Stimulated activated CD4-positive, alpha-beta T cell treated with anti-CD3 and anti-CD28 coated beads, TNF-alpha, amount 100 ng/mL, for 4 hours (primary cell): ENCODE measurements at places on chromosomes 1 and 21.
A peak's percentile ranks its signal among the peaks of the same experiment; 100 is the strongest.

DNA sequence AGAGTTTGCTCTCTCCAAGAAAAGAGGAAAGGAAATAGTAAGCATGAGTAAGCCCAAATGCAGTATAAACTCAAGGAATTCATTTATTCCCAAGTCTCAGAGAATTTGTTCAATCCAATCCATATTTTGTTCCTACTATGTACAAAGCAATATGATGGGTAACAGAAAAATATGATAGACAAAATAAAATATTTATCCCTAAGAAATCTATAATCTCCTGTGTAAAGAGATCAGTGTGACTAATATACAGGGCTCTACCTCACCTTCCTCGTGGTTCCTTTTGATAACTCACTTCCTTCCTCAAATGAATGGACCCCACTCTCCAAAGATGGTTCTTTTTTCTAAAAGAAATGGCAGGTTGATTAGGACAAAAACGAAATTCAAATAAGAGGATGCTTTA is 7.6 kb downstream of the CLSPN start:
- DNase-seq: no peak

DNA sequence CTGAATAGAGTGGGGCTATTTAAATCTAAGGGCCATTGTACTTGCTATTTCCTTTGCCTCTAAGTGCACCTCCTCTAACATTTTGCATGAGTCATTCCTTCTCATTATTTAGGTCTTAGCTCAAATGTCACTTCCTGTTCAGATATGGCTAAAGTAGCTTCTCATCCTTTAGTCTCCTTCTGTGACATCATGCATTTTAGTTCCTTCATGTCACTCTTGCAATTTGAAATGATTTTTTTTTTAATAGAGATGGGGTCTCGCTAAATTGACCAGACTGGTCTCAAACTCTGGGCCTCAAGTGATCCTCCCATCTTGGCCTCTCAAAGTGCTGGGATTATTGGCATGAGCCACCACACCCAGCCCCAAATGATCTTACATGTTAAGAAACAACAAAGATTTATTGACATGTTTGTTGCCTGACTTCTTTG is 6.6 kb downstream of the TBX19 start:
- no peak for DNase-seq

GRCh38 chr1:159653201-159653600 is 61.2 kb downstream of the CRP start:
- no peak for DNase-seq

DNA sequence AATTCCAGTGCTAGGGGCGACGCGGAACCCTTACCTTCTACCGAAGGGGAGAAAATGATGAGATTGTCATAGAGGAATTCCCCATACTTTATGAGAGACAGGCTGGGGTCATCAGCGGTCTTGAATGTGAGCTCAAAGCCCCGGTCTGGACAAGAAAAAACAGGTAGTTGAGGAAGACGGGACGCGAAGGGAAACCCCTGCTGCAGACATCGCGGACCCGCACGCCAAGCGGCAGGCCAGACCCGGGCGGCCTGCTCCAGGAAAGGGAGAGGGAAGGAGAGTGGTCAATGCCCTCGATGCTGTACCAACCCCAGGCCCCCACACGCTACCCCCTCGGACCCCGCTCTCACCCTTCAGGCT is 342 bp downstream of the DDOST start:
- DNase-seq: no peak

GRCh38 chr1:68028566-68028965 is 21.9 kb downstream of the DIRAS3 start:
- no peak for DNase-seq

DNA sequence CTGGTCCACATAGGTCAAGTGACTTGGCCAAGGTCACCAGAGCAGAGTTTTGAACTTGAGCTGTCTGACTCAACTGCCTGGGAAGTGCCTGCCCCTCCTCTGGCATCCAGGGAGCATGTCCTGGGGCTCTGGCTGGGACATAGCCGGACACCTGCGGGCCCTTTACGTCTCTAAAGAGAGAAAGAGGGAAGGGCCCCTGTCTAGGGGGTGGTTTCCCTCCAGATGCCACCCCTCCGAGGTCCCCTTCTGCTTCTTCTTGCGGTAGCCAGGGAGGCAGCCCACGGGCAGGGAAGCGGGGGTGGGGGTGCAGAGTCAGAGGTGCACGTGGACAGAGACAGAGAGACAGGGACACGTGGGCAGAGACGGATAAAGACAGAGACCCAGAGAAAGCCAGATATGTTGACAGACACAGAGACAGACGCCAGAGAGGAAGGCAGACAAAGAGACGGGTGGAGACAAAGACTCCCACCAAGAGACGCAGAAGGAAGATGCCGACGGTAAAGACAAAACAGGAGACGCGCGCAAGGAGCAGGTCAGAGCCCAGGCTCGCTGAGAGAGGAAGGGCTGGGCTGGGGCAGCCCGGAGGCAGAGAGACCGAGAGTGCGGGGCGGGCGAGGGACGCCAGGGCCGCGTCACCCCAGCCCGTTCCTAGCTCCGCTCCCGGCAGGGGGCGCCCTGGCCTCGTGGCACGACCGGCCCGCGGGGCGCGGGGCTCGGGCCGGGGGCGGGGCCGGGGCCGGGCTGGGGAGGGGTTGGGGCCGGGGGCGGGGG is 458 bp upstream of the ALPL start:
- DNase-seq: peak; percentile 39

GRCh38 chr1:16111771-16112595 is 38.5 kb upstream of the FAM131C start:
- no peak for DNase-seq

- DNase-seq: no peak
These were observed 164.3 kb downstream of the NTMT2 start for GRCh38 chr1:170310014-170310405.

GRCh38 chr1:244214009-244214967 is 163.2 kb downstream of the ZBTB18 start:
- no peak for DNase-seq

DNA sequence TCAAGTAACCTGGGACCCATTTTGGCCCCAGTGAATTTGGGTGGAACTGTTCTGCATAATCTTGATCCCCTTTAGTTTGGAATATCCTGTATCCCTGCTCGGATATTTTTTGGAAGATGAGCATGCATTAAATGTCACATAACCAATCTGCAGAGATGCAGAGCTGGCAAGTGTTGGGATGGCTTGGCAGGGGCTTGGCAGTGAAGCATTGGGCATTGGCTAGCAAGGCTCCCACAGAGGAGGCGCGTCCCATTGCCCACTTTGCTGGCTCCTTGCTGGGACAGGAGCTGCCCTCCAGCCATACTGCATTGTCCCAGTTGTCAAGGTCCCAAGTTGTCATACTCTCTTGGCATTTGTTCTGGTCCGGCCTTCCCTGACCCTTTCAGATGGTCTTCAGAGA is 29.9 kb downstream of the LAMC2 start:
- no peak for DNase-seq

DNA sequence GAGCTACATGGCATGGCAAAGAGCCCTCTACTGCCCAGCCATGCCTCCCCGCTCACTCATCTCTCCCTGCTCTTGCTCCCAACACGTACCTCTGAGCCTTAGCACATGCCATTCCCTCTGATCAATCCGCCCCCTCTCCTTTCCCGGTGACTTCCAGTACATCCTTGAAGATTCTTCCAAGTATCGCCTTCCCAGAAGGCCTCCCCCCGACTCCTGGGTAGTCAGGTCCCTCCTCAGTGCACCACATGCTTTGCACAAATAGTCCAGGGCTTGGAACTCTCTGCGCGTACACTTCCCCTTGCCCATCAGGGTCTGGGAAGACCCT is 77.0 kb upstream of the IFFO2 start:
- DNase-seq: no peak

DNA sequence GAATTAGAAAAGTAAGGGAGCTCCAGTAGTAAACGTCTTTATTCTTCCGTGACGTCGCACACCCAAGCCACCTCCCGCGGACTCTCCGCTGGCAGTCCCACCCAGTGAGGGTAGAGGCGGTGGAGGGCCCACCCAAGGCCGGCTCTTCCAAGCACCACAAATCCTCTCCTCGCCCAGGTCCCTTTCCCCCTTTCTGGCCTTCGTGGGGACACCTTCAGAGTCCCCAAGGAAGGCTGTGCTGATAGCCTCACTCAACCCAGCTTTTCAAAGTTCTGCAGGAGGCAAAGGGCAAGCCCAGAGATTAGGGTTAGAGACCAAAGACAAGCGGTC is 349 bp upstream of the GPN2 start:
- no peak for DNase-seq

DNA sequence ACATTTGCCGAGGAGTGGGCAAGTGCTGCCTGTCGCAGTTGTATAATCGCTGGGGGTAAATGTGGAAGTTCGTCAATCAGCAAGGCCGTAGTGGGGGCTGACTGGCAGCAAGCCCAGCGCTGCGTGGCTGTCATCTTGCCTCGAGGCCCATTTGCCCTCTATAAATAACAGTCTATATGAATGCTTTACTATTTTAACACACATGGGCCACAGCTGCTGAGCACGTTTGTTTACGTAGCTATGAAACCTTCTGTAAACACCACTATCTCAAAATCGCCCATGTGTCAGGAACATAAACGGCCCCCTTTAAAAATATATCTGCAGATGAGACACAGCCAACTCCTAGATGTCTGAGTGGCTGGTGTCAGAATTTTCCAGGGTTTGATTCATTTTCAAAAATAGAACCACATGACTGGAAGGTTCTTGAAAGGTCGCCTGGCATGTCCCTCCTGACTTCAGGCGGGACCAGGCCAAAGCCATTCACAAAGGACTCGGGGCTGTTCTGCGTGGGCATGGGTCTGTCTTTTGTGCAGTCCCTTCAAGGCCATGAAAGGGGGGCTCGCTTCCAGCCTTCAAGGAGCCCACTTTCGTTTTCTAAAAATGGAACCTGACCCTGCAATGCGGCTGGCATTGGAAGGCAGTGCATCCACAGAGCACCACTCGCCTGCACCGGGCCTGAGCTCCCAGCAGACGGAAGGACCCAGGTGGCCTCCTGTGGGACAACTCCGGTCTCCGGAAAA is 205.5 kb downstream of the KCNJ6 start:
- no peak for DNase-seq

- no peak for DNase-seq
These were observed 80.7 kb downstream of the ATP5PO start for GRCh38 chr21:33834801-33835500.

GRCh38 chr1:207097871-207098324 is 6.1 kb upstream of the C4BPA start:
- DNase-seq: no peak

- no peak for DNase-seq
These were observed 429.0 kb downstream of the NEGR1 start for GRCh38 chr1:71853360-71853759.

DNA sequence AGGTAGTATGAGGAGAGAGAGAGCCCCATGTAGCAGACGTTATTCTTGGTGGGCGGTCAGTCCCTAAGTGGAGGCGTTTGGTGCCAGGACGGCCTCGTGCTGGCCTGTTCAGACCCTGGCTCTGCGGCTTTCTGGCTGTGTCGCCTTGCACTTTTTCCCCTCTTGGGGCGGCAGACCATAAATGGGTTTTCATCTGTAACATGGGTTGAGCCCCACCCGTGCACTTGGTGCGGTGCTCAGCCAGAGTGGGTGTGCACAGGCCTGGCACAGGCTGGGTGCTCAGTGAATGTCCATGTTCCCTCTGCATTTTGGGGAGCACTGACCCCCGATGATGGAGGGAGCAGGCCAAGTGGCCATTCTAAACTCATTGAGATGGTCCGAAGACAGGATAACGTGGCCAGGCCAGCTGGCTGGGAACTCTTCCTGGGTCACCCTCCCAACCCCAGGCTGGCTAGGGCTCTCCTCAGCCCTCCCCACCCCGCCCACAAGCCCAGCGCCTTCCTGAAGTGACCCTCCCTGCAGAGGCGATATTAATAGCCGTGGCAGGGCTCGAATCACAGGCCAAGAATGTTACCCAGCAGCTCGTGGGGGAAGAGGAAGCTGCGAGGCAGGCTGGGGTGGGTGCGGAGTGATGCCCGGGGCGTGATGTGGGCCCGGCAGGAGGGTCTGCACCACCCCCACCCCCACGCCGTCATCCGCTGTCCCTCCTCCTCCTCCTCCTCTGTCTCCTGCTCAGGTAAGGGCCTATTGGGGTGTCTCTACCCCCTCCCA is 78.5 kb downstream of the ARHGEF10L start:
- DNase-seq: no peak

GRCh38 chr1:228333739-228334115 is 72.9 kb downstream of the TRIM11 start:
- DNase-seq: no peak

DNA sequence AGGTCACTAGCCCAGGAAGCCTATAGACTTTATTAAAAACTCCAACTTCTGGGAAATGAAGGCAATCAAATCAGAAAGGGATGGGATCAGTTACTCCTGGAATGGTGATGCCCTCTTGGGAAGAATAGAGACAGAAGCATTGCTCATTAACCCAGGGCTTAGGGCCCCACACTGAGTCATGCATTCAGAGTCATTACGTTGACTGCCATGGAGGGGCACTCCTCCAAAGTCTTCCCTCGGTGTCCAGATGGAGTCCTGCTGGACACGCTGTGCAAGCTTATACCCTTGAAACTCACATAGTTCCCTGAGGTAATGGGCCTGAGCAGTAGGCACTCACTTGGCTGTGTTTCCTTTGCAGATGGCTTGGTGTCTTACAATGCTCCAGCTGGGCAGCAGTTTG is 35.2 kb upstream of the HSD17B7 start:
- DNase-seq: no peak

DNA sequence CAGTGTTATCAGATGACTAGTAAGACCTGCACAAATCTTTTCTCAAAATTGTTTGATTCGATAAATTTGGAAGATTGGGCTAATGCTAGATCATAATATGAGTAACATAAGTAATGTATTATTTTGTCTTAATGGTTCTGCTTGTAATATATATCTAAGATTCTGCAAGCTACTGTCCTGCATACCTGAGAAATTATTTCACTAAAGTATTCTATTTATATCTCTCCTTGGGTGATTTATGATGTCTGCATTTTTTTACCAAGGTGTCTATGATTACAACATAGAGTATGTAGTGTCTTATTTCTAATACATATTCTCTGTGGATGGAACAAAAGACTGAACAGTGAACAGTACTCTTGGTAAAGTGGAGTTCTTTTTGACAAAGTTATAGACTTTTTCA is 166.6 kb downstream of the CLEC20A start:
- DNase-seq: no peak

- DNase-seq: no peak
These were observed 110.8 kb upstream of the RUNX1 start for GRCh38 chr21:35159881-35160280.

GRCh38 chr1:44366371-44366975 is 11.4 kb upstream of the ERI3 start:
- no peak for DNase-seq

GRCh38 chr1:47881505-47882442 is 115.4 kb downstream of the TRABD2B start:
- DNase-seq: no peak

- DNase-seq: no peak
These were observed 31.6 kb downstream of the TTLL7 start for GRCh38 chr1:83967336-83967735.

DNA sequence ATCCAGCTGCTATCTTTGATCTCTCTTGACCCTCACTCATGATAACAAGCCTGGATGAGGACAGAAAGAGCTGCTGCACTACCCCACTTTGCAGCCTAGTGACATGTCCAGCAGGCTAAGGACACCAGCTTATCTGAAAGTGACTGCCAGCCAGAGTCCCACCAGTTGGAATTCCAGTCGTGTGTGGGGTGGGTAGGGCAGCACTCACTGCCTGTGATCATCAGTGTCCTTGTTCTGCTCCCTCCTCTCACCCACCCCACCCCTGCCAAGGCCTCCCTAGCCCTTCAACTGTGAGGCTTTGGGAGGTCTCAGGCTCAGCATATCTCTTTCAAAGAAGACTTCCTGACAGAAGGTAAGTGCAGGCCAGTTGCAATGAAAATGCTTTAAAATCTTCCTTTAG is 15.5 kb upstream of the NMNAT2 start:
- DNase-seq: no peak
